Omental fat pad (tissue), 4 donors: ENCODE measurements at places on chromosomes 5 and 9.

GRCh38 chr5:125836256-125836655 lies 587.0 kb upstream of the GRAMD2B start:
- DNase-seq: no peak

GRCh38 chr9:131097126-131097947 lies 1.0 kb downstream of the AIF1L start:
- no peak for DNase-seq

DNA sequence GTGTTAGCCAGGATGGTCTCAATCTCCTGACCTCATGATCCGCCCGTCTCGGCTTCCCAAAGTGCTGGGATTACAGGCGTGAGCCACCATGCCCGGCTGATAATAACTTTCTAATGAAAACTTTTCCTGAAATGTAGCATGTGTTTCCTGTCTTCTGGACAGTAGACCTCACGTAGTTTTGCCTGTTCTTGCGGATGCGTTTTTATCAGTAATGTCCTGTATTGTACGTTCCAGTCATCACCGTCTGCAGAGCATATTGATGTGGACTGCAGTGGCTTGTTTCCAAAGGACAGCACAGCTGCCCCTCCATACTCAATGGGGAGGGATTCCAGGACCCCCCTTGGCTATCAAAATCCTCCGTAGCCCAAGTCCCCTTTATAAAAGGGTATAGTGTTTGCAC lies 12.8 kb downstream of the EXOC3 start:
- DNase-seq: no peak

GRCh38 chr9:131297903-131298302 lies 8.4 kb downstream of the PLPP7 start:
- no peak for DNase-seq

DNA sequence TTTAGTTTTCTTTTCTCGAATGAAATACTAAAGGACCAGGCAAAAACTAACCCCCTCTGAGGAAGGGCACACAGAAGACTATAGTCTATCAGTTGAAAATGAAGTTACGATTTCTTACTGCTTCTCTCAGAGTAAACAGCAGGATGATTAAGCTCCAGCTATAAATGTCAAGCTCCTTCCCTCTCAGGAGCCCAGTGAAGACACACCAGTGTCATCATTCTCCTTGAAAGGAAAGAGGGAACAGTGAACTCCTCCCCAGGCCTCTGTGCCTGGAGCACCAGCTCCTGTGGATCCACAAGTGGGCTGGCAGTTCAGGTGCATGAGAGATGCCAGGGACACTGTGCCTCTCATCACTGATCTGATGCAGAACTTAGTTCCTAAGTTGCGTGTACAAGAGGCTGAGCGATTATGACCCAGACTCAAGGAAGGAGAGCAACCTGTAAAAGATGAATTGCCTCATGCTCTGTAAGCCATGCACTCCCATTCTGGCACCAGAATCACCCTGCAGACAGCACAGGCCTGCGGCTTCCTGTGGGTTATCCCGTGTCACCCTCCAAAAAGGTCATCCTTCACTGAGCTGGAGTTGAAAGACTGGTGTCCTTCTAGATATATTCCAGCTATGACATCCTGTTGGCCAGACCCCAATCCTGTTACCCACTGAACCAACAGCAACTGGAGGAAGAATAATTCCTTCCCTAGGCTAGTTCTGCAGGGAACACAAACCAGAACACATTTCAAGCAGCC lies 394.0 kb downstream of the SEMA5A start:
- DNase-seq: no peak

DNA sequence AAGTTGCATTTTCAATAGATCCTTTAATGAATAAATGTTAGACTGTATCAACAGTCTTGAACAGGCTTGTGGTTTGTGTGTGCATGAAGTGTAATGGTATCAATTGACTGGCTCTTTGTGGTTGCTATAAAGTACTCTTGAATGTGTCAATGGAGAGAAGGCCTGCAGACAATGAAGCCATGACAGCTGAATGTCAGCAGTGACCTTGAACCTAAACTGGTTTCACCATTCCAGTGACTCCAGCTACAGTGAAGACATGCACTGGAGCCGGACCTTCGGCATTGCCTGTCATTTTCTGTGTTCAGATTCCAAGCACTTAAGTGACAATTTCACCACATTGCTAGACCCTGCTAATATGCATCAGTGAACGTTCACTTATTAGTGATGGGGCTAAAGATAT lies 276.0 kb upstream of the TMEM161B start:
- no peak for DNase-seq

GRCh38 chr5:53302529-53302928 lies 177.9 kb upstream of the FST start:
- no peak for DNase-seq

DNA sequence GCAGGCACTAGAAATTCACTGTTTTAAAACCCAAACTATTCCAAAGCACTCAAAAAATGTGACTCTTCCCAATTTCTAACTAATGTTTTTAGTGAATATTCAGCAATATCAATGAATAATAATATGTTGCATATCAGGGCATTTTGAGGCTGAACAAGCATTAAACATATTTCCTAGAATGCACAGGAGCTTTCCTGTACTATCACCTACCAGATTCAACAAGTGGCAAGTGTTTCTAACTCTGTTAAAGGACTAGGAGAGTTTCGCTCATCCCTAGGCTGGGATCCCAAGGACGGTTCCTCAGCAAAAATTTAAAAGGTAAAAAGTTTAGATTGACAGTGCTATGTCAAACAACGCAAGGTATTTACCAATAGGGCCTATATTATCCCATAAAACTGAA lies 21.0 kb downstream of the GNE start:
- no peak for DNase-seq

DNA sequence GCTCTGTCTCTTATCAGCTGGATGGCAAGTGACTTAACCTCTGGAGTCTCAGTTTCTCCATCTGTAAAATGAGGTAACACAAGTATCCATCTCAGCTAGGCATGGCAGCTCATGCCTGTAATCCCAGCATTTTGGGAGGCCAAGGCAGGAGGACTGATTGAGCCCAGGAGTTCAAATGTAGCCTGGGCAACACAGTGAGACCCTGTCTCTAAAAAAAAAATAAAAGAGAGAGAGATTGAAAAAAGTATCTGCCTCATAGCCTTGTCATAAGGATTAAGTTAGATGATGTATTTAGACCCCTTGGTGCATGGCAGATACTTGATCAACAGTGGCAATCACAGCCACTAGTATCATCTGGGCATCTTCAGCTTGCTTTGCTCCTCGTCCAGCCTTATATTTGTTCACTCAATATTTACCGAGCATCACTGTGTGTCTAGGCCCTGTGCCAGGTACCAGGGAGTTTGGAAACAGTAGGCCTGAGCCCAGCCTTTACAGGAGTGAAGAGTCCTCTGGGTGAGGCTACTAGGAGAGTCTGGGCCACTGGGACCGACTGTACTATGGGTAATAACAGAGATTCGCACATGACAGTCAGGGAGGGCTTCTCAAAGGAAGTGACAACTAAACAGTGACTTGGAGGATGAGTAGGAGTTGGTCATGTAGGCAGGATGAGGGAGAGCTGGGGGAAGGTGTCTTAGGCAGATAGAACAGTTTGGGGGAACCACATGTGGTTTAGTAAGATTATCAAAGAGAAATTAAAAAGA lies 34.2 kb downstream of the CORO2A start:
- DNase-seq: no peak

DNA sequence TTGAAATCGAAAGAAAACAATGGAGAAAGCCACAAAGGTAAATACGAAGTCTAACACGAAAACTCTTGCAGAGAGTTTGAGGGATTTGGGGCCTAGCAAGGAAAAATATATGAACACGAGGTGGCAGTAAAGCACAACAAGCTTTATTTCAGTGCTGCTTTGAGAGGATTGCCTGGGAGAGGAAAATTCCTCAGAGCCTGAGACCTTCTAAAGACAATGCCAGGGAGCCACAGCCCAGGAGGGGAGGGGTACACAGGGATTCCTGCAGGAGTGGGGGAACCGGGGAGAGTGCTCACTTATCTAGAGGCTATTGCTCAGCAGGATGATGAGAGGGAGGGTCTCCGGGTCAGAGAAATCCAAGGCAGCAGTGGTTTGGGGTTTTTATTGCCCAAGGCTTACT lies 134.9 kb upstream of the ADCY2 start:
- DNase-seq: no peak

GRCh38 chr9:37197158-37198038 lies 77.0 kb downstream of the ZCCHC7 start:
- no peak for DNase-seq

DNA sequence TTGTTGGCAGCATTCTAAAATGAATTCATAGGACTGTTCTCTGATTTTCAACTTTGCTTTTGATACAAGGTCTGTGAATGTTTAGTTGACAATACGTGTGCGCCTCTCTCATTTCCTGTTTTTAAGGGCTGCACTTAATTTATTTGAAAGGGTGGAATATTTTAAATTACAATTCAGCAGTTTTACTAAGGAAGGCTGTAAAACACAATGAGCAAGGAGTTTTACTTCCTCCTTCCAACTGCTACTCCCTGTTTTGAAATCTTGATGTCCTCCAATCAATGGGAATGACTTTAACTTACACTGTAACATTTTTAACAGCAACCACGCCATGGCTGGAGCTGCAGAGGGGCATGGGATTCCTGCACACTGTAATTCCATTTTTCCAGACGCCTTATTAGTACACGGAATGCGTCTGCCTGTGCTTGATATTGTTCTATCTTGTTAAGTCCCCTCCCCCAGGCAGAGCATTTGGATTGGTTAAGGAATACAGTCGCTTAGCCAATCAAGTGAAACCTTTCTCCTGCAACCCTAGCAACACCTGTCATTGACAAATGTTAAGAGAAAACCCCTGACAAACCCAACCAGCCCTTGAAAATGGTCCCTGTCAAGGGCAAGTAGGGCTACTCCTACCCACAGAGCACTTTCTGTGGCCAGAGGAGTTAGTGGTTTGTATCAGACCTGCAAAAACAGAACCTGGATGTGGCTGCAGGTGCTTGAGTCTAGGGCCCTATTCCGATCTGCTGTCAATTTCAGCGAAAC lies 12.5 kb upstream of the ZSWIM6 start:
- no peak for DNase-seq

GRCh38 chr5:62691946-62692345 lies 113.3 kb downstream of the LRRC70 start:
- DNase-seq: no peak

GRCh38 chr5:351084-351920 lies 29.8 kb downstream of the AHRR start:
- no peak for DNase-seq

GRCh38 chr5:169119288-169120048 lies 181.5 kb downstream of the SLIT3 start:
- no peak for DNase-seq

DNA sequence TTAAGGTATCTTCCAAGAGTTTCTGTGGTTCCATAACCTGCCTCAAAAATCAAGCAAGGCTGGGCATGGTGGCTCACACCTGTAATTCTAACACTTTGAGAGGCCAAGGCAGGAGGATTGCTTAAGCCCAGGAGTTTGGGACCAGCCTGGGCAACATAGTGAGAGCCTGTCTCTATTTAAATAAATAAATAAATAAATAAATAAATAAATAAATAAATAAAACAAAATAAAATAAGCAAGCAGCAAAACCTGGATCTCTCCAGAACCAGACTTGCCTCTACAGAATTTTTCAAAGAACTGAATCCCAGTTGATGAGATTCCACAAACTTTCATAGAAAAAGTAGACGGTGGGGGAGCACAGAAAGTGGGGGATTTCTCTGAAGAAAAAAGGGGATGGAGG lies 12.3 kb downstream of the SERINC5 start:
- no peak for DNase-seq

- DNase-seq: no peak
Measured at GRCh38 chr5:66742083-66742895, 146.1 kb downstream of the MAST4 start.

DNA sequence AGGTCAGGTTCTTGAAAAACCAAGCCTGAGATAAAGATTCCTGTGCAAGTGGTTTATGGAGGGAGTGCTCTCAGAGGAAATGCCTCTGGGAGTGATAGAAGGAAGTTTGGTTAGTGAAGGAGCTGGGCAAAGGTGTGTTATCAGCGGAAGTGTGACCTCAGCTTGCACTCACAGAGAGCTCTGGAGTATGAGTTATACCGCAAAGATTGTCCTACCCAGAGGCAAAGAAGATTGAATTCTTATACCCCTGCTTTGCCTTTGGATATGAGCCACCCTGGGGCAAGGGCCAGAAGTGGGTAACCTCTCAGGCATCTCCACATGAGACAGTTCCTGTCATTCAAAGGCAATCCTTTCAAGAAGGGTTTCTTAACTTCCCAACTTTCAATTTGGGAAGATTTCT lies 145.6 kb downstream of the MUSK start:
- no peak for DNase-seq

DNA sequence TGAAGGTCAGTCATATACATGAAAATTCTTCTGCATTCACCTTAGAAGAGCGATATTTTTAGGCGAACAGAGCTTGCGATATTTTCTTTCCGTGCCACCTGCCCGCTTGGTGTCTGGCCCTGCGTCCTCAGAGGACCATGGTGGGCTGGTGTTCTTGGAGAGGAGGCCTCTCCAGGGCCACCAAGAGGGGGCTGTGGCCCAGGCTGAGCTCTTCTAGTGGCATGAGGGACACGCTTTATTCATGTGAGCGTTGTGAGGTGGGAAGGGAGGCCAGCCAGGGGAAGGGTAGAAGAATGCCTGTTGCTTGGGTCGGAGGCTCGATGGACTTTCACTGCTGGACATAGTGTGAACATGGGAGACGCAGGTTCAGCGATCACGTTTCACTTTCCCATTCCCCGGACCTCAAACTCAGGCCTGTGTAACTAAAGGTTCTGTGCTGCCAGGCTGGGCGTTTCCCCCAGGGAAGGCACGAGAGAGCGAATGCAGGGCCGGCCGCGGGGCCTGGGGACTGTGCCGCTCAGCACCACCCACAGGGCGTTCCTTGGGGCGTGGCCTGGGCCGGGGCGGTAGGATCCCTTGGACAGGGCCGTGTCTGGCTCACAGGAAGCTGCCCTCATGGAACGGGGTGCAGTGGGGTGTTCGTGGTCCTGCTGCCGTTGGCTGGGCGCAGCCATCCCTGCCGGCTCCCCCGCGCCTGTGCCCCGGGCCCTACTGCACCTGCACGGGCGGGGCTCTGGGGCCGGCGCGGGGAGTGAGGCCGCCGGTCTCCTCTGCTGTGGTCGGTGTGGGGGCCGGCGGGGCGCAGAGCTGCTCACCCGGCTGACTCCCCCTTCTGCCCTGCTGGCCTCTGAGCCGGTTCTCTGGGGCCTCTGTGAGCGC lies 40.7 kb upstream of the CLPTM1L start:
- peak; percentile 64 for DNase-seq

DNA sequence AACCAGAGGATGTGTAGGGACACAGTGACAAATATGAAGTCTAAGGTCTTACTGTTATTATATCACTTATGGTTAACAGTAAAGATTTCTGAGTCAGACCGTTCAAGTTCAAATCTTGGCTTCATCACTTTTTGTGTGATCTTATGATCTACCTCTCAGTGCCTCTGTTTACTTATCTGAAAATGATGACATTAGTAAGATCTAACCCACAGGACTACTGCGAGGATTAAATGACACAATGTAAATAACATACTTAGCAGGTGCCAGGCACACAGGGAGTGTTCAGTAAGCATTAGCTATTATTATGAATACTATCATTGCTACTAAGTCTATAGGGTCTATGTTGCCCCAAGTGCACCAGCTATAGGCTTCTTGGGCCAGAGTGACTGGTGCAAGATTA lies 2.0 kb downstream of the IRF1 start:
- no peak for DNase-seq

DNA sequence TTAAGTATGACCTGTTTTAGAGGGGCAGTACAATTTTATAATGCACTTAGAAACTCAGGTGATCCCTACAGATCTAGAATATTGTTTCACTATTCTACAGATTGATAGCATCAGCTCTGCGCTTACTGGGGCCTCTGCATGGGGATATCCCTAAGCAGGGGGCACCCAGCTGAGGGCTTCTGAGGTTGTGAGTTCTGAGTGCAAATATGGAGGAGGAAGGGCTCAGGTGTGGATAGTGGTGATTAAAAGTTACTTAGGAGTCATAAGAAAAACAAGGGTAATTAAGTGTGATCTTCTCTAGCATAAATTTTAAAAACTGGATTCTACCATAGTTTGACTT lies 274.4 kb downstream of the EFNA5 start:
- DNase-seq: no peak
